Suppressor macrophage (primary cell): ENCODE measurements at places on chromosomes 12 and 14.

DNA sequence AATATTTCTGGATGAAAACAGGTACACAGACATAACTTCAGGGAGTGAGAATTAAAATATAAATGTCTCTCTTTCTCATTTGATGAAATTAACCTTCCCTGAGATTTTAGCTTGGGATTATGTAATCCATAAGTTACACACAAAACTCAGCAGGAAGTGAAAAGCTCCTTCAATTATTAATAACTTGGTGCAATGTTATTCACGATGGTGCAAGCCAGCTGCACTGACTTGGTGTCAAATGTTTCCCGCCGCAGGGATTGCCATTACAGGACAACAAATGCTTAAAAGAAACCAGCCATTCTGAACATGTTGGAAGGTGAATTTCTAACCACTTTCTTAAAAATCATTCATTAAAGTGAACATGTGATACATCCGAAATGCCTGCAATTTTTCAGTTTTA is 250.4 kb downstream of the FOXN3 start:
- DNase-seq = peak; percentile 41

DNA sequence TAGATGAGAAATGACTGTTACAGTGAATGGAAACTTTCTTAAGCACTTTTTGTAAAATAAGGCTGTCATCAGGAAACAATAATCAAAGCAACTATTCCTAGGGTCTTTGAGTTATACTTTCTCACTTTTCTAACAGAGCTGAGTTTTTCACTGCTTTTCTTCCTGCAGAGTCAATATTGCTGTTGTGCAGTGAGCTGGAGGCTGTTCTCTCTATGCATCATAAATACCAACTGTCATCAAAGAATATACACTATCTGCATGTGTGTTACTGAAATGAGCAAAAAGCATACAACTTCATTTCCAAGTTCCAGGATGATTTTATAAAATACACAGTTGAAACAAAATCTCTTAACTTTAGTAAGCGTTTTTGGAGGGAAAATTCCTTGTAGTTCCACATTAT is 110.4 kb upstream of the CPSF6 start:
- DNase-seq = no peak

DNA sequence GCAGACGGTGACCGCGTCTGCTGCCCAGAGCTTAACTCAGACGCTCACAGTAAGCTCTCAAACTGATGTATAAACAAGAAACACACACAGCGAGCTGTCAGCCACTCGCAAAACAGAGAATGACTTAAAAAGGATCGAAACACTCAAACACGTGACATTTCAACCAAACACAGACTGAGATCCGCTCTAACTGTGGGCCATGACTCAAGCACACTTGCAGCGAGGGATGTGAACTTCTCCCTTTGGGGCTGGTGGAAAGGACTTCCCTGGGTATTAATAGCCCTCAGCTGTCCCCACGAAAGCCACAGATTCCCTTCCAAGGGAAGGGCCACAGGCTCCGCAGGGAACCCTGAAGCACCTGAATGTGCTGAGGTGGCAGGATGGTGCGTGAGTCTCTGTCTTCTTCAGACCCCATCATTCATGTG is 29.1 kb downstream of the CCDC88C start:
- DNase-seq = peak; percentile 94

- no peak for DNase-seq
Observed at GRCh38 chr14:70646705-70647104, 5.0 kb downstream of the TTC9 start.

DNA sequence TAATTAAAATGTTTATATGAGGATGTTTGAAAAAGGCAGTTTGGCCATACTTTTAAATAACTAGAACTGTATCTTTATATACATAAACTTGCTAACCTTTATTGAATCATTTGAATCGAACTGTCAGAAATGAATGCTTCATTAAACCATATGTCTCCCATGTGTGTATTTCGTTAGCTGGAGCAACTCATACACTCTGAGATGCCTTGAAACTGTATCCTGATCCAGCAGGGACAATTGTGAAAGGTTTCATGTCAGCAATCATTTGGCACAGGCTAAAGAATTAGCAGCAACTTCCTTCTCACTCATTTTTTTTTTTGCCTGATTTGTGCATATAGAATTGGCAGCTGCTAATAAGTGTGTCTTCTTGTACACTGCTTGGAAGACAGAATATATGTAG is 109.9 kb downstream of the NAV3 start:
- DNase-seq = no peak

DNA sequence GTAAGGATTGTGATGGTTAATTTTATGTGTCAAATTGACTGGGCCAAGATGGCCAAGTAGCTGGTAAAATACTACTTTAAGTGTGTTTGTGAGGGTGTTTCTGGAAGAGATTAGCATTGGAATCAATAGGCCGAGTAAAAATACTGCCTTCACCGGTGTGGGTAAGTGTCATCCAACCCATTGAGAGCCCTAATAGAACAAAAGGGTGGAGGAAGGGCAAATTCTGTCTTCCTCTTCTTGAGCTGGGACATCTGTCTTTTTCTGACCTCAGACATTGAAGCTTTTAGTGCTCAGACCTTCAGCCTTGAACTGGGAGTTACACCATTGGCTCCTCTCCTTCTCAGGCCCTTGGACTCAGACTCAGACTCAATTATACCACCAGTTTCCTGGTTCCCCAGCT is 8.0 kb upstream of the ETV6 start:
- no peak for DNase-seq

DNA sequence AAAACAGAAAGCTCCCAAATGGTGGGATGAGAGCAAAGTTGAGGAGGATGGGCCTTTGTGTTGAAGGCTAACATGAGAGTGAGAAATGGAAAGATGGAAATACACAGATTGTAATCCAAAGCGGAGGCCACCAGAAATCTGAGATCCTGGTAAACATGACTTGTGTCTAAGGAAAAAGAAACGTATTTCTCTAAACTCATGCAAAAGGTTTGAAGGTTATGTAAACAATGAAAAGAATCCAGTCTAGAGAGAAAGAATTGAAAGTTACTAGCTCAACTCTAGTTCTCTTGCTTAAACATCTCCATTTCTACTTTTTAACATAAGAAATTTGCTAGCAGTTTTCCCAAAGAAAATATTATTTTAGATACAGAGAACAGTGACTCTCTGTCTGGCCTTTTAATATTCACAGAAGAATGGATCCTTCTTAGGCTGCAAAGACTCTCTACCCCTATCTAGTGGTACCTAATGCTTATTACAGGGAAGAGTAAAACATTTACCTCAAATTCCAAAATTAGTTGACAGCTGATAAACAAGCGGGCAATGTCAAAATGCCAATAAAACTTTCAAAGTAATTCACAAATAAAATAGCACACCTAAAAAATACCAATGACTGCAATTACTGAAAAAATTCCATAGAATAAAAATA is 75.8 kb upstream of the SOX5 start:
- DNase-seq = no peak

GRCh38 chr14:76500480-76500879 is 124.5 kb downstream of the ESRRB start:
- DNase-seq = no peak

GRCh38 chr12:113290506-113290905 is 44.4 kb downstream of the SLC8B1 start:
- no peak for DNase-seq

DNA sequence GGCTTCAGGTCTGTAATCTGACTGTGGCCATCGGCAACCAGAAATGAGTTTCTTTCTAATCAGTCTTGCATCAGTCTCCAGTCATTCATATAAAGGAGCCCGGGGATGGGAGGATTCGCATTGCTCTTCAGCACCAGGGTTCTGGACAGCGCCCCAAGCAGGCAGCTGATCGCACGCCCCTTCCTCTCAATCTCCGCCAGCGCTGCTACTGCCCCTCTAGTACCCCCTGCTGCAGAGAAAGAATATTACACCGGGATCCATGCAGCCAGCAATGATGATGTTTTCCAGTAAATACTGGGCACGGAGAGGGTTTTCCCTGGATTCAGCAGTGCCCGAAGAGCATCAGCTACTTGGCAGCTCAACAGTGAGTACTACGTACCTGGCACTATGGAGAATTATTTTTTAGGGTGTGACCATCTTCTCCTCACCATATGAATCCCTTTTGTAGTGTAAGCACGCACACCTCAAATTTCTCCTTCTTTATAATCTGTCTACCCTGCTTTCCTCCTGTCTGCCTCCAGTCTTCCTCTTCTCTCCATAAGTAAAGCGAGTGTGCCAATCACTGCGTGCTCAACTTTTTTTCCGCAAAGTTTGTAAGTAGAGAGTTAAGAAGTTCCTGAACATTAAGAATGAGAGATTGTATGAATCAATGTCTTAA is at the start of gene TPH2:
Gene TPH2, plus strand, starts transcription at position 118 of the 658 bp plus-strand sequence. Its CDS starts 142 bp downstream, at position 260.
- peak; percentile 54 for DNase-seq

DNA sequence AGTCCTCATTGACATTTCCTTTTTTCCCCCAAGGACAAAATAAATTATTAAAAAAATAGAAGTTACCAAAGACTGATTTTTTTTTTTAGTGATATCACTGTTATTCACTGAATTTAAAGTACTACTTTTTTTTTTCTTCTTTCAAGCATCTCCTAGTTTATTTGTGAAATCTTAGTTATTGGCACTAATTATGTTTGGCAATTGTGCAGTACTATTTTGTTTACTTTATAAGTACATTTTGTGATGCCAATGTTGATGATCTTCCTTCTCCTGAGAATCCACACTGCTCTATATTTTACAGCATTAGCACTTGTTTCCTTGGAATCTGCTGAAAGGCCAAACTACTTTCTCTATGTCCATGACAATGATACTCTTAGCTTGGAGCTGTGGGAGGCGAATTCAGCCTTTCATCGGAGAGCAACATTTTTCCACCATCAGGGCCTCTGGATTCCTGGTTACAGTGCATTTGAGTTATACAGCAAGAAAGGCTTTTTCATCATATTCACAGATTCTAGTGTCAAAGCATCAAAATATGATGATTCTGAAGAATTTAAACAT is 123.8 kb upstream of the PTPRQ start:
- no peak for DNase-seq

GRCh38 chr12:45343269-45344051 is 127.6 kb downstream of the ANO6 start:
- no peak for DNase-seq

DNA sequence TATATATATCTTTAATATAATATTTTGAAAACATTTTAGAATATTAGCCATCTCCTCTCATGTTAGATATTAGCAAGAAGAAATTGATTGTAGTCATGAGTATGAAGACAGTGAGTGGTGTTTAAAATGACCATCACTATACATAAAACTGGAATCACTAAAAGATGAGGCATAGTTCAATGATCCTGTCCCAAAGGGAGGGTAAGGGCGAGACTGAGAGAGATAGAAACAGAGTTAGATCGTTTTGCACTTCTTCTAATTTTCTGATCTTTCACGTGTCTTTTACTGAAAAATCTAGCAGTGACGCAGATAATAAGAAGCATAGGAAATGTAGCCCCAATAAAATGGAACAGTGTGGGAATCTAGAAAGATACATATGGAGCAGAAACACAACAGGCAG is 627.4 kb downstream of the SLC16A7 start:
- no peak for DNase-seq

DNA sequence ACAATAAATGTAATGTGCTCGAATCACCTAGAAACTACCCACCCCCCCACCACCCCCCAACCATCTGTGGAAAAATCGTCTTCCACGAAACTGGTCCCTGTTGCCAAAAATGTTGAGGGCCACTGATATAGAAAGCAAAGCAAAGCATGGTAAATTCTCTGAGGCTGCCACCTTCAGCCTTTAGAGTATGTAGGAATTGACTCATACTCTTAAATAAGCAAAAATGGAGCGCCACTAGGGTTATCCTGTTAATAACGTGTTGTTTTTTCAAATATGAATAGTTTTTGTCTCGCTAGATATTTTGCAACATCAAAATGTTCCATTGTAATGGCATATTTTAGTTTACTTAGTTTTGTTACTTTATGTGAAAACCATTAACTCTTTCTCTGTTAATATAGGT is 18.2 kb downstream of the DYNC1H1 start:
- DNase-seq = no peak

DNA sequence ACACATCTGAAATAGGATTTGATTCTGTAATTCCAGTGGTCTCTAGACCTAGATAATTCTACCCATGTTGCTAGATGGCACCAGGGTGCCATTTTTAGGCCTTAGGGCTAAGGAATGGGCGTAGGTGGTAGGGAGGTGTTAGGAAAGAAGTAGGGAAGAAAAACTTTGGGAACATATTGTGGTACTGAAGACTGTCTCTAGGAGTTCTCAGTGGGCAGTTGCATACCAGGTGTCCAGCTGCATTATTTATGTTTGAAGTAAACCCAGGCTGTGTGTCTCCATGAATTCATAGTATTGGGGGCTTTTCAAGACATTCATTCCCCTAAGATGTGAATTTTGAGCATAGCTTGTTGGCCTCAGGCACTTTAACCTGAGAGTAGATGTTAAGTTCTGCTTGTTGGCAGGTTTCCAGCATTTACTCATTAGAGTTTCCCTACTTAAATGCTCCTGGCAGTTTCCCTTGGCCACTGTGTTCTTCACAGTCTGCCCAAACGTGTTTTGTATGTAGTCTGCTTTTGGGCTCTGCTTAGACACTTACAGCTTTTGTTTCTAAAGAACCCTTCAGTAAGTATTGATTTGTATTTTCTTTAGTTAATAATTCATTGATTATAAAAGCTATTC is 31.5 kb upstream of the CCT2 start:
- no peak for DNase-seq
